ENCODE measurements at places on chromosomes 2 and 18.

- DNase-seq = no peak
These were observed 121.3 kb upstream of the BOD1L2 start for GRCh38 chr18:57025540-57025939.

GRCh38 chr2:59684116-59684770 lies 869.2 kb downstream of the BCL11A start:
- DNase-seq = no peak

- no peak for DNase-seq
These were observed 218.3 kb upstream of the RND3 start for GRCh38 chr2:150705767-150706166.

DNA sequence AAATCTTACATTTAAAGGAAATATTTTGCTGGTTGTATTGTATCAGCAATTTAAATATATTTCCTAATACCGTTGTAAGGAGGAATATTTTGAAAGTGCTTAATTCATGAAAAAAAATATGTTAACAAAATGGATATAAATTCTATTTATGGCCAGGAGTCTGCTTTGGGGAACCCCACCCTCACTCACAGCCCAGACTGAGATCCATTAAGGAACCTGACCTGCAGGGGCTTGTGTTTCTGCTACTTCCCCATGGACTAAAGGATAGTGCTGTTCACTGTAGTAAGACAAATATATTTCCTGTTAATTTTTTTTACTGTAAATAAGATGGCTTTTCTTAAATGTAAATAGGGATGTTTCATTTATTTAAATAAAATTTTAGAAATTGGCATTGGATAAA lies 221.9 kb upstream of the COL3A1 start:
- no peak for DNase-seq

DNA sequence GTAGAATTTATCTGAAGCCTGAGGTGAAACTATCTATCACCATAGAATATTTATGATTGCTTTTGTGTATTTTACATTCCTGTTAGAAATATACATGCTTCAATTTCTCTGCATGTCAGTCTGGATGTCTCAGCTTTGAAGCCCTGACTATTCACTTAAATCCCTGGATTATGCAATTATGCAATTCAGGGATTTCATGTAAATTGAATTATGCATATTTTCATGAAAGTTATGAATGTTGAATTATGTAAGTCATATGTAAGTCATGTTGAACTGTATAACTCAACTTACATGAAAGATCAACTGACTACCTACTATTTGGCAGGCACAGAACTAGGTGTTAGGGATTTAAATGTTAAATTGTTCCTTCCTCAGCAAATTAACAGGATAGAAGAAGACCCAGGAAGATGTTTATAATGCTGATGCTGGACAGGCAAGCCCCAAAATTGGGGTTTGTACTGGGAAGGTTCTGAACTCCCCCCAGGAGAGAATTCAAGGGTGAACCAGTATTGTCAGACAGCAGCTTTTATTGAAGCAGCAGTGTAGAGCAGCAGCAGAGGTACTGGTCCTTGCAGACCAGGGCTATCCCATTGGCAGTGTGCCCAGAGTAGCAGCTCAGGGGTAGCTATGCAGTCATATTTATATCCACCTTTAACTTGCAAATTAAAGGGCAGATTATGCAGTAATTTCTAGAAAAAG lies 236.5 kb downstream of the ZNF804A start:
- DNase-seq = no peak

- no peak for DNase-seq
These were observed 64.0 kb upstream of the SLC14A2 start for GRCh38 chr18:45551142-45551815.

- DNase-seq = no peak
These were observed 37.0 kb downstream of the TGFA start for GRCh38 chr2:70516596-70516995.

DNA sequence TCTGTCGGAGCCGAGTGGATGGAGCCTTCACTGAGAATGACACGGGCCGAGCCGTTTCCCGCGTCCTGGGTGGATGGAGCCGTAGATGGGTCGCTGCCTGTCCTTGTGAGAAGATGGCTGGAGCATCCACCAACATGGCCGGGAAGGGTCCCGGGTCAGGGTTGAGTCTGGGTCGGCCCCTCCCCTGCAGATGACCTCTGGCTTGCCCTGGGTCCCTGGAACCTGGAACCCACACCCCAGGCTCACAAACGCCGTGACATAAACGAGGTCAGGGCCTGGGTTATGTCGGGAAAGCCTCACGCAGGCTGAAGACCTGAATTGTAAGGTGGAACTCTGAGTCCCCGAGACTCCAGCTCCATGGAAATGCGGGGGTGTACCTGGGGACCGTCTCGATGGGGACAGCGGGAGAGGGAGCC lies 94.9 kb downstream of the NFATC1 start:
- peak; percentile 4 for DNase-seq

GRCh38 chr2:101828257-101828656 lies 130.8 kb downstream of the MAP4K4 start:
- no peak for DNase-seq

DNA sequence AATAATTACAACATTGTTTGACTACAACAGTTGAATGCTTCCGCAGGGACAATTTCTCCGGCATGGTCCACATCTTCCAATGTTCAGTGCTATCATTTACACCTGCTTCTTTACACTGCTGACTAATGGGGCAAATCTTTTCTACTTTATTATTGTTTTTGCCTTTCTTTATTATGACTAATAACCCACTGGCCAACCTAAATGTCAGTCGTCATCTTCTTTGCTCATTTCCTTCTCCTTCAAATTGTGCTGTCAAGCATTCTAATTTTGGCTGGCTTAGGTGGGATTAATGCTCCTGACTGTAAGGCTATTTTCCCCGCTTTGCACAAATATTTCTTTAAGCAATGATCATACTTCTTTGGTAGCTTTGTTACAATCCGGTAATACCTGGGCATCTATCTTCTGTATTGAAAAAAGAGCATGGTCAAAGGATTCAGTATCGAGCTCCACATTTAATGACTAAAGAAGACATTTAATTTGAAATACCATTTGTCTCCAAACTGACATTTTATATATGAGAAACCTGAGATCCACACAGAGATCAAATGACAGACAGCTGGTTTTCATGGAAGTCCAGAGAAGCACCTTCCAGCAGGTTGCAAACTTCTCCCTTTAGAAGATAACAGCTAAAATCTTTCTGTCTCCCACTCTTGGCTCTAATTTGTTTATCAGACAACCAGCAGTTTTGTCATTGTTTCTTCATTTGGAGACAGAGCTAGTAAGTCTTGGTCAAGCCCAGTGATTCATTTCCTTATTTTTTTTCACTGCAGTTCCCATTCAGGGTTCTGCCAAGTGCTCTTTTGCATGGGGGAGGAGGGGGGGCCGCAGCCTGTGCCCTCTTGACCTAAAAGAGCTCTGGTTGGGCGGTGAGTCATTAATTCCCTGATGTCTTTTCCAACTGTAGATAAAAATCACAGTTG lies 132.9 kb downstream of the SOCS6 start:
- no peak for DNase-seq

GRCh38 chr2:83022631-83023210 lies 1436.4 kb downstream of the SUCLG1 start:
- no peak for DNase-seq

DNA sequence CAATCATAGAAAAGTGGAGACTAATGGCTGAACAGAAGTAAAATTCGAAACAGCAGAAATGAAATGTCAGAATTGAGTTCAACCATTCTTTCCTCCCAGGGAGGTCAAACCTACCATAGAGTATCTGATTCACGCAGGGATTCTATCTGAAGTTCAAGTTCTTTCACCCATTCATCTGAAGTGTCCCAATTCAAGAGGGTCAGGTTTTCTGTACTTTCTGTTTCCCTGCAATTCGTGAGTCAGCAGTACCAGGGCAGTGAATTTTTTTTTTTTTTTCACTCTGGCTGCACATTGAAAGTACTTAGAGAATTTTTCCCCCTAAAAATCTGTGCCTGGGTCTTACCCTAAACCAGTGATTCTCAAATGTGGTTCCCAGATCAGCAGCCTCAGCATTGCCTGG lies 40.9 kb upstream of the CCDC88A start:
- no peak for DNase-seq

GRCh38 chr2:236853585-236854051 lies 232.1 kb upstream of the COPS8 start:
- DNase-seq = peak; percentile 31

- no peak for DNase-seq
These were observed 53.6 kb upstream of the UGP2 start for GRCh38 chr2:63788071-63788470.

DNA sequence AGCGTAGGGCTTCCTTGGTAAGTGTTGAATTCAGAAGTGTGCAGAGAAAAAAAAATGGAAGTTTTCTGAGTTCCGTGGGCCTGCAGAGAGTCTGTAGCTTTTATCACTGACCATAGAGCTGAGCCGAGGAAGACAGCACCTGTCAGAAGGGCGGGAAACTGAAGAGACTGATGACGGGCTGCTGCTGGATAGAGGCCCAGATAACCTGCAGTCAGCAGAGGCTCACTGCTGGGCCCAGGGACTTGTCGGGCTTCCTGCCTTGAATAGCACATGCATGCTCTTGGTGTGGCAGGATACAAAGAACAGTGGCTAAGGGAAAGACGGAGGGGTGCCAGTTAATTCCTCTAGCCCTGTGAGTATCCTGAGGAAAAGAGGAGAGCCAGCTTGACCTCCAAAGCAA lies 166.4 kb downstream of the MGAT5 start:
- no peak for DNase-seq

DNA sequence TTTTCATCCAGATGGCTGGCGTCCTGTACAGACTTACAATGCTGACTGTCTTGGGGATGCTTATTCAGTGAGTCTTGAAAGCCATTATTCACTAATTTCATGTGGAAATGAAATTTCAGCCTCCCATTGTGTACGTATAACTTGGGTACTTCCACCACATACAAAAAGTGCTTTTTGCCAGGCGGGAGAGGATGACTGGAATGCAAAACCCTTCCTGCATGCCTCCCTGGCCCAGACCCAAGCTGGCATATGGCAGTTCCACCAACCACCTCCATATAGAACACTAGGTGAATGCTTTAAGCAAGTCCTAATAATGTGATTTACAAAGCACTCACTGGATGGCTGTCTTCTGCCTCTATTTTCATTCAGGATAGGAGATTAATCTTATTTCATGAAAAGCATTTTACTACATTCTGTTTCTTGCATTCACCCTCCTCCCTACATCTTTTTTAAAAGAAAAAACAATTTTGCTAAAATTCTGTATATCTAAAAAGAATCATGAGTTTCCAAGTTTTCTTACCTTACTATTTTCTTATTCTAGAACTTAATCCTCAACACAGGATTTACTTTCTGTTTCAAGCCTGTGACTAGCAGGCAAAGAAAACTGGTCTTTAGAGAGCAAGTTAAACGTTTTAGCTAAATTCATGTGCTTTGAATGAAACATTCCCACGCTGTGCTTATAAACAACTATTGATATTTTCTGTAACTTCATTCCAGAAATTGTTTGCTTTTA lies 327.6 kb downstream of the NCKAP5 start:
- DNase-seq = no peak

DNA sequence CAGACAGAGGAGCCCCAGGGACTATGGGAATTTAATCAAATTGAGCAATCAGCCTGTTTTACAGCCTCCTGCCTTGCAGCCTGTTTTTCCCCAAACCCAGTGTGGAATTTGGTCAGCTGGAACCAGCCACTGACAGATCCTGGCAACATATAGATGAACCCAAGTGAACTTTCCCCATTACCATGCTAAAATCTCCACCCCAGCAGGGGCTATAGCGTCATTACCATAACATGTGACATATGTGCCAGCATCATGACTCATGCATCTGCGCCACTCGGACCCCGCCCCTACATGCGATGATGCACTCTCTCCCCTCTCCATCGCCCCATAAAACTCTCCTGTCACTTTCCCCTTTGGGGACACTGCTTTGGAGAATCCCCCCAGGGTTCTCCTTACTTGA lies 17.3 kb upstream of the FEZ2 start:
- DNase-seq = peak; percentile 27

DNA sequence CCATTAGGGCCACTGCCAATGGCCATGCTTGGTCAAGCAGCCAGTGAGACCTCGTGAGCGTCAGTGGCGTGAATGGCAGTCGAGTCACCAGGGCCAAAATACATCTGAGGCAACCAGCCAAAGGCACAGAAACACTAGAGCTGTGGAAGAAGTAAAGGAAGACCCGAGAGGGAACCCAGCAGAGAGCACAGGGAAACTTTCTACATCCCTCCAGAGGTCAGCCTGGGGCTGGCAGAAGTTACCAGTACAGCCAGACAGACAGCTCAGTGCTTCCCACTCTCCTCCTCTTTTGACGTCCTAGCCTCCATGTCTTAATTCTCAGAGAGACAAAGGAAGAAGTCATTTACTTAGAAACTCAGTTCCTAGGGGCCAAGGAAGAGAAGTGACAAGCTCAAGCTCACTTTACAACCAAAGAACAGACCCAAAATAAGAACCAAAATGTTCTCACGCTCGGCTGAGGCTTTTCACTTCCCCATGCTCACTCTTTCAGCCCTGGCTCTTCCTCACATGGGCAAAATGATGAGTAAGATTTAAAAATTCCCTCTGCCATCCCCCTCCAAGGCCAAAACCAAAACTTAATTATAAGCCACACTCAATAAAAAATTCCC lies 8.7 kb downstream of the CYRIA start:
- no peak for DNase-seq

DNA sequence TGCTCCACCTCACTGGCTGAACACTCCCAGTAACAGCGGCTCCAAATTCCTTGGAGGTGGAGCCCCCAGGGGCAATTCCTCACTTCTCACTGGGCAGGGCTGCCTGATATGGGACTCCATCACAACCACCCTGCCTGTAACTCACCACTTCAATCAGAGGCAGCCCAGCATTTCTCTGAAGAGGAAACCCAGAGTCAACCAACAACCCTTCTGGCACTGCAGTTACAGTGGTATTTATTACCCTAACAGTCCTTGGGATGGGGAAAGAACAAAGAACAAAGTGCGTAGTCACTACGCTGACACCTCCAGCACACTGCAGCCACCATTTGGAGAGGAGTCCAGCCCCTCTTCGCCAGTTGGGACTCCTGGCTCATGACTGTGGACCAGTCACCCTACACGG lies 85.7 kb upstream of the GALNT13 start:
- DNase-seq = no peak

DNA sequence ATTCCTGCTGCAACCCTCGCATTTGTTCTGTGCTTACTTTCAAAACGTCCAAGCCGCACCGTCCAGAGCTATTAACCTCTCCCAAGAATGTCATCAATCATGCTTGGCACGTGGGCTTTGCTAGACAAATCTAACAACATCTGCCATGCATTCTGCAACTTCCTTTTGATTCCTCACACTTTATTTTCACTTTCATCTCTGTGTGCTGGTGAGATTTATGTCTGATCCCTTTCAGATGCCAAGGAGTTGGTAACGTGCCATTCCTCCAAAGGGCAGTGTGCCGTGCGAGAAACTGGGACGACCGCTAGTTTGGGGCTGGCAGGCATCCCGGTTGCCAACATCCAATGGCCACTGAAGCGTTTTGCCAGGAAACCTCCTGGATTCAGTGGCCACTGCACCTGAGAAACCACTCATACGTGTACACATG lies 230.0 kb upstream of the PARD3B start:
- DNase-seq = no peak

GRCh38 chr2:235851828-235852525 lies 316.2 kb downstream of the GBX2 start:
- DNase-seq = no peak
